Activated CD8-positive, alpha-beta memory T cell treated with anti-CD3 and anti-CD28 coated beads for 48 hours (primary cell): ENCODE measurements at places on chromosomes 13 and 19.
A peak's percentile ranks its signal among the peaks of the same experiment; 100 is the strongest.

- DNase-seq = no peak
Measured at GRCh38 chr13:70941454-70941853, 833.2 kb upstream of the KLHL1 start.

DNA sequence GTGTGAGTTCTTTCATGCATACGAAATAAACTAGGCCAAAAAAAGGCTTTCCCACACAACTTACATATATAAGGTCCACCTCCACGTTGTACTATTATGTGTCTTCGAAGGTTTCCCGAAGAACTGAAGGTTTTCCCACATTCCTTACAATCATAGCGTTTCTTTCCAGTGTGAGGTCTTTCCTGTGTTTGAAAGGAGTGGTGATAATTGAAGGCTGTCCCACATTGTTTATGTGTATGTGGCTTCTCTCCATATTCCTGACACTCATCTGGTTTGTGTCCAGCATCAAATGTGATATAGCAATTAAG is 14.6 kb downstream of the ZNF442 start:
- DNase-seq = no peak

GRCh38 chr13:92952161-92952560 is 274.4 kb upstream of the GPC6 start:
- DNase-seq = no peak

DNA sequence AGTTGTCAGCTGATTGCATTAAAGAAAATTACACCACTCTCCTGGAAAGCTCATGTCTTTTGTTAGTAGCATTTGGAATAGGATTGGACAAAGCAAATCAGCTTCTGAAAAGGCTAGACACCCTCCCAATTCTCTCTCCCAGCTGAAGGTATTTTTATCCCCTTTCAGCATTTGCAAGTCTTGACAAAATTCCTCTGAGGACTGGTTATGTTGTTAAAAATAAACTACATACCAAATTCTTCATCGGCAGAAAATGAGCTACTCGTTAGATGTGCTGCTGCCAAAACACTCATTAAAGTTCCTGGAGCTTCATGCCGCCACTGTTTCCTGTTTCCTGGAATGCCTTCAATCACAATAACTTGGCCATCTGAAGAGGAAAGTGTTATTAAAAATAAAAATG is 37.1 kb downstream of the UTP14C start:
- DNase-seq = no peak

DNA sequence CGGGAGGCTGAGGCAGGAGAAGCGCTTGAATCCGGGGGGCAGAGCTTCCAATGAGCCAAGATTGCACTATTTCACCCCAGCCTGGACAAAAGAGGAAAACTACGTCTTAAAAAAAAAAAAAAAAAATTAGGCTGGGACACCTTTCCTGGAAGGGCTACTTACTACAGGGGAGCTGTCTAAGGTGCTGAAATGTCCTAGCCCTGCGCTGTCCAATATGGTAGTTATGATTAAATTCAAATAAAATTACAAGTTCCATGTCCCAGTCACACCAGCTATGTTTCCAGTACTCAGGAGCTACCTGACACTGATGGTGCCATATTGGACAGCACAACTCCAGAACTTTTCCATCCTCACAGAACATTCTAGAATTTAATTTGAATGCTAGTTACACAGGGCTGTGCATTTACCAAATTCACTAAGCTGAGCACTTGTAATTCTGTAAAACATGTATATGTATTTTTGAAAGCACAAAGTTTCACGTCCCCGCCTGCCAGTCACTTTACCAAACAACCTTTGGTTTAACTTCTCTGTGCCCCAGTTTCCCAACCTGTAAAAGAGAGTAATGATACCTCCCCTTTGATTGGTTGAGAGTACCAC is 9.2 kb upstream of the ZSCAN22 start:
- DNase-seq = no peak

DNA sequence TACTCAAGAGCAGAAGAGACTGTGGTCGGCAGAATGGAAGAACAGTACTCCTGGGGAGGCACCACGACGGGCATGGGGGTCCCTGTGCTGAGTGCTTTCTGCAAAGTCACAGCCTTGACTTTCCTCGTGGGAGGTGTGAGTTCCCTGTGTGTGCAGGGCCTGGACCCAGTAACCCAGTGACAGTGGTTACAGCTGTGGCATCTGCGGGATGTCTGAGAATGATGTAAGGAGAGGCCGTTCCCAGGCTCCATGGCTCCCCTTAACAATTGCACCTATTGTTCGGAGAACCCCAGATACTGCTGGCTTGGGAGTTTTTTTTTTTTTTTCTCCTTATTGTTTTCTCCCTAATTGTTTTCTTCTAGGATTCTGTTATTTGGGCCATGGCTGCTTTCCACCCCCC is 5.1 kb upstream of the NANOS2 start:
- no peak for DNase-seq

DNA sequence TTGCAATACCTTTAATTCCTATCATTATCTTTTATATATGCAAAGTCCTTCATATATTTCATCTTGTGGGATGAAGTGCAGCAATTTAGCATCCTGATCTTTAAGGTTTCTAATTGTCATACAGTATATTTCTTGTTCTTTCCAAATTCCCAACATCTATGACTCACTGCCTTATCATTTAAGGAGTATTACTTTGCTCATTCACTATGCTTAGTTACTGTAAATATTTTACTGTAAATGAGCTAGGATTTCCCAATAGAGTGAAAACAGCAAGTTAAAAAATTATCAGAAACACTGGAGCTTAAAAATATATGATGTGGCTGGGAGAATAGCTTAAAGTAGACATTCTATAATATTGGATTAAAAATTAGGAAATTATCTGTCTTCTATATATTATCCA is 69.9 kb downstream of the SLITRK6 start:
- DNase-seq = no peak

DNA sequence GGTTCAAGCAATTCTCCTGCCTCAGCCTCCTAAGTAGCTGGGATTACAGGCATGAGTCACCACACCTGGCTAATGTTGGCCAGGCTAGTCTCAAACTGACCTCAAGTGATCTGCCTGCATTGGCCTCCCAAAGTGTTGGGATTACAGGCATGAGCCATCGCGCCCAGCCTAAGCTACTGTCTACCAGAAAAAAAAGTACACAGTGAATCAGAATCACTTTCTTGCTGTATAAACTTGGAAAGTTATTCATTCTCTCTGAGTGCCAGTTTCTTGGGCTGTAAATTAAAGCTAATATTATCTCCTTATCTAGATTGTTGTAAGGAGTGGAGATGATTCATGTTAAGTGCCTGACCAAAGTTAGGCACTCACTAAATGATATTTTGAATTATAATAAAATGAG is 242.8 kb downstream of the ENOX1 start:
- no peak for DNase-seq

GRCh38 chr13:76446191-76446590 is 440.0 kb downstream of the KCTD12 start:
- no peak for DNase-seq

GRCh38 chr19:54470991-54471782 is 1.9 kb downstream of the CDC42EP5 start:
- DNase-seq = no peak

DNA sequence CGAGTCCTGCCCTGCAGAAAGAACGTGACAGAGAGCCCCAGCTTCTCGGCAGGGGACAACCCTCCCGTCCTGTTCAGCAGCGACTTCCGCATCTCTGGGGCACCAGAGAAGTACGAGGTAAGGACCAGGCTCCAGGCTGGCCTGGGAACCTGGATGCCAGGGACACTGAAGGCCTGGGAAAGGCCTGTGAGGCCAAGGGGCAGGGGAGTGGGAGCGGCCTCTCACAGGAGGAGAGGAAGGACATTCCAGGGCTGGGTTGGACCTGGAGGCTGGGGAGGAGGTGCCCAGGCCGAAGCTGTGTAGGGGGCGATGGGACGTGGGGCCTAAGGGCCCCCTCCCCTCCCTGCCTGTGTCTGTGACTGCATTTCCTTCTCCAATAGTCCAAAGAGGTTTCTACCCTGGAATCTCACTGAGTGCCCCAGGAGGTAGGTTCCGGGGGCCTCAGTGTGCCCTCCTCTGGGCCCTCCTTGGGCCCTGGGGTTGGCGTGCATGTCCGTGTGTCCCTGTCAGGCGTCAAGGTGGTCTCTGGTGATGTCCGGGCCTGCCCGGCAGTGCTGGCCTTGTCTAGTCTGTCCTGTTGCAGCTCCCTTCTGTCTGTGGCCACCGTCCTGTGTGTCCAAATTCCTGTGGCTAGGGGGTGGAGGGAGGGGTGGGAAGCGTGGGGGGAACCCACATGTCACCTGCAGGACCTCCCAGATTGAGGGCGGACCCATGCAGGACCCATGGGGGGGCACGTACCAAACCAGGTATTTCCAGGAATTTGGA is 16.9 kb upstream of the CD22 start:
- no peak for DNase-seq

DNA sequence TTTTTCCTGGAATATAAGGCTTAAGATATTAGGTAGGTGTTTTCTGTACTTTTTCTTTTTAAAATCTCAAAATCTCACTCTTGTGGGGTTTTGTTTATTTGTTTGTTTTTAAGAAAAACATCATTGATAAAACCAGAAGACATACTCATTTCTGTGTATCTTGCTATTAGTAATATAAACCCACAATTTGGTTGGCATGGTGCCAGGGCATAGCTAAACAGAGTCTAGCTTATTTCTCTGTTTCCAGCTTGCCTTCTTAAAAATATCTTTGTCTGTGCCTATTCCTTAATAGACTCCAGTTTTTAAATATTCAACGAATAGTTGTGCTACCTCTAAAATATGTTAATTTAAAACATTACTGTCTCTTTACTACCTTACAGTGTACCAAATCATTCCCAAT is 1121.9 kb upstream of the PCDH20 start:
- no peak for DNase-seq

DNA sequence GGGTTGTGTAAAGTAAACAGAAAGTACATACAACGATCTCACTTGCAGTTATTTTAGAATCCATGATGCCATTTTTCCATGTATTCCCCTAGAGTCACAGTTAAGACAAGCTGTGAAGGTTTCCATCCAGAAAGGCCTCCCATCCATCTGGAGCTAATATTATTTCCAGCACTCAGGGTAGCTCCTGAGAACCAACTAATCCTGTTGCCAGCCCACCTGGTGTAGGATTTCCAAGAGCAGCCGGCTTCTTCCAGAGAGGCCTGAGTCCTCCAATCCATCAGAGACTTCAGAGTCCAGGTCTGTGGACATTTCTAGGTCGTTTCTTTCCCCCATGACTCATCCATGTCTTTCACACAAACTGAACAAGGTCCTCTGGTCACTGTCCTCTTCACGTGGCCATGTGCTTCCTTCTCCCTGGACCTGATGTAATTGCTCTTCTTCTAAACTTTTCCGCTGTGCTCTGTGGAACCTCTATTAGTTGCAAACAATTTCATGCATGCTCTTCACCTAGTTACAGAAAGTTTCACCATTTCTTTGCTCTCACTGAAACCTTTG is 270.3 kb upstream of the TMTC4 start:
- no peak for DNase-seq

GRCh38 chr19:11496391-11497163 is 9.1 kb downstream of the ZNF653 start:
- DNase-seq = peak; percentile 56

DNA sequence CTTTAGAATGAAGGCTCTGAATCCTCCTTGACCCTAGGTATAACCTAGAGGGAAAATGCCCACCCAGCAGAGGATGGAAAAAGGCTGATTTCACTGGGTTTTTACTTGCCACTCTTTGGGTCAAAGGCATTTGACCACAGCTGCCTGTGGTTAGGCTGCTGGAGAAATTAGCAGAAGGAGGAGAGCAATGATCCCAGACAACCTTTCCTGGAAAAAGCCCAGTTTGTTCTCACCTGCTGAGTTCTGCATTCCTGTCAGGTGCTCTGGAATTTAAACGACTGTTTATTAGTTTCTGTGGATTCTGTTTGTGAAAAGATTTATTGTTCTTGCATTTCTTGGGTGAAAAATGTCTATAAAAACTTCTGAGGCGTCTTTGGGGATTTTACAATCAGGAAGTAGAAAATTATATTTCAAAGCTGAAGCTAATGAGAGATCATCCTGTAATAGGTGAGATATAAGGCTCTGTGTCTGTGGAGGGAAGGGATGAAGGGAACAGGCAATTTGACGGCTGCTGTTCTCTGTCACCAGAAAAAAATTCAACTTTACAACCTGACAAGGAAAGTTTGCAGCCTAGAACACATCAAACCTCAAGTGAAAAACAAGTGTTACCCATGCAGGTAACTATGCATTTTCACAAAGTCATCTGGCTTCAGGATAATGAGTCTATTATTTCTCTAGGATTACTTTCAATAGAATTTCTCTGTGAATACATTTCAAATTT is 519.7 kb downstream of the DIAPH3 start:
- DNase-seq = no peak

- DNase-seq = no peak
Measured at GRCh38 chr13:82661126-82661525, 1221.1 kb downstream of the SLITRK1 start.

DNA sequence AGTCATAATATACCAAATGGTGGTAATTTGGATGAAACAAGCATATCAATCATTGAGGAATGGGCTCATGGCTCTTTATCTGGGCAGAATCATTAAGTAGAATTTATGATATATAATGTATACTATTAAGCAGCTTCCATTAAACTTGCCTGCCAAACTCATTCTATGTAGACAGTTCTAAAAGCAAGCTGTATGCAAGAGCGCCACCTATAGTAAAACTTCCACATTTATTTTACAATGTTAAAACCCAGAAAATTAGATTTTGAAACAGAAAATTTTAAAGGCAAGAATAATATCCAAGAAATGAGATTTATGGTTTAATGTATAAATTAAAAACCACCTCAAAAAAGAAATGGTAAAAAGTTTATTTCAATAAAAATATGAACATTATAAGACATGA is 161.5 kb downstream of the MZT1 start:
- no peak for DNase-seq

- DNase-seq = no peak
Measured at GRCh38 chr13:48055712-48056111, 18.2 kb downstream of the NUDT15 start.

DNA sequence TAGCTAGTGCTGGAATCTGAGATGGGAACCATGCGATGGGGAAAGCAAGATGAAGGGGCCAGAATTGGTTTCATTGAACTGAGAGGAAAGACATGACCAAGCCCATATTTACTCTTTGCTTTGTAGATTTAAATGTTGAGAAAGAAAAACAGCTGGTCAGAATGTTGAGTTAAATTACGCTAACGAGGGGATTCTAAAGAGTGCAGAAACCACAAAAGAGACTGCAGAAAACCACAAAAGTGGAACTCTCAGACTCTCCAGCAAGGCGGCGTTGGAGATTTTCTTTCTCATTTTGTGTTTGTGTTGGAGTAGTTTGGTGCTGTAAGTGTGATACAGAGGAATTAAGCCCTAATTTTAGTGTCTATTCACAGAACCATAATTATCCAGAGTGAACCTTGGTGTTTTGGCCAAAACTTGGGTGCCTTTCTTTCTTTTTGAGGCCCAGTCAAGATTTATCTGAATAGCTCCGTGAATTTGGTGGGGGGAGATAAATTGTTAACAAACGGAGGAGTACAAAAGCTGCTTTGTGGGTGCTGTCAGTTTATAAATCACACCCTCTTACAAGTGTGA is 26.3 kb downstream of the SAE1 start:
- DNase-seq = no peak

GRCh38 chr13:64305246-64305645 is 2889.6 kb upstream of the PCDH20 start:
- no peak for DNase-seq

GRCh38 chr13:35724446-35724845 is 248.0 kb upstream of the MAB21L1 start:
- no peak for DNase-seq

- DNase-seq = no peak
Measured at GRCh38 chr19:33219261-33219815, 6.3 kb downstream of the SLC7A10 start.

GRCh38 chr13:40585911-40586471 is 80.5 kb downstream of the FOXO1 start:
- DNase-seq = no peak

- DNase-seq = no peak
Measured at GRCh38 chr13:80400164-80400864, 59.4 kb upstream of the SPRY2 start.

- no peak for DNase-seq
Measured at GRCh38 chr13:62432295-62432694, 1016.6 kb upstream of the PCDH20 start.
